EL (cell line): ENCODE measurements at places on chromosomes 1 and 21.

DNA sequence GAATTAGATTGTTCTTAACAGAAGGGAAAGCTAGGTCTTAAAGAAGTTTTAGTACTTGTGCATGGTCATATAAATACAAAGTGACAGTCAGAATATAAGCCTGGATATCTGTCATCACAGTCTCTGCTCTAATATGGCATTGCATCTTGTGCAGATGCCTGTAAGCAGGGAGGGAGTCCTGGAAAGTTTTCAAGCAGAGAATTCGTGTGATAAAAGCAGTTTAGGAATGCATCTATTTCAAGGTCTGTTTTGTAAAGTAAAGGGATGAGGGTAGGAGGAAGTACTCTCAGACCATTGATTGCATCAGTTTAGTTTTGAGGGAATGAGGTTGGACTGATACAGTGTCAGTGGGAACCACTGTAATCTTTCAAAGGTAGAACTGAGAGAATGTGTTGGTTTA lies 30.6 kb downstream of the IARS2 start:
- peak; percentile 8 for DNase-seq

GRCh38 chr1:78831731-78832360 lies 174.7 kb downstream of the ADGRL4 start:
- peak; percentile 98 for DNase-seq

DNA sequence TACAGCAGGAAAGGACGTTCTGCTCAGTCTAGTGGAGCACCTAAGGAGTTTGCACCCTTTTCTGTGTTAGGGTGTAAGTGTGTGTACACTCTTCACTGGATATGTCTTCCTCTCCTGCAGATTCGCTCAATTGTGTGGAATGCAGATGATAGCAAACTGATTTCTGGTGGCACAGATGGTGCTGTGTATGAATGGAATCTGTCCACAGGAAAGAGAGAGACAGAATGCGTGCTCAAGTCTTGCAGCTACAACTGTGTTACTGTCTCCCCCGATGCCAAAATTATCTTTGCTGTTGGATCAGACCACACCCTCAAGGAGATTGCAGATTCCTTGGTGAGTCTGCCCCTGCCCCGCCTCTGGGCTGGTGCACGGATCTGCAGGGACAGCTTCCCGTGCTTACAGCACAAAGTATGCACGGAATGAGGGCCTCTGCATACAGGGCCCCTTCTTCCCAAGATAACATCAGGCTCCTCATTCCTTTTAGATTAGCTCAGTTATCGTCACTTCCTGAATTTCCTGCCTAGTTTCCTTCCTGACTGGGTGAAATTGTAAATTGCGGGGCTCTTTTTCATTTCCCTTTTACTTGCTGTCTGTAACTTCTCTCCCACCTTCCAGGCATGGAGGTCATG lies 34.6 kb downstream of the CFAP57 start:
- peak; percentile 100 for DNase-seq

DNA sequence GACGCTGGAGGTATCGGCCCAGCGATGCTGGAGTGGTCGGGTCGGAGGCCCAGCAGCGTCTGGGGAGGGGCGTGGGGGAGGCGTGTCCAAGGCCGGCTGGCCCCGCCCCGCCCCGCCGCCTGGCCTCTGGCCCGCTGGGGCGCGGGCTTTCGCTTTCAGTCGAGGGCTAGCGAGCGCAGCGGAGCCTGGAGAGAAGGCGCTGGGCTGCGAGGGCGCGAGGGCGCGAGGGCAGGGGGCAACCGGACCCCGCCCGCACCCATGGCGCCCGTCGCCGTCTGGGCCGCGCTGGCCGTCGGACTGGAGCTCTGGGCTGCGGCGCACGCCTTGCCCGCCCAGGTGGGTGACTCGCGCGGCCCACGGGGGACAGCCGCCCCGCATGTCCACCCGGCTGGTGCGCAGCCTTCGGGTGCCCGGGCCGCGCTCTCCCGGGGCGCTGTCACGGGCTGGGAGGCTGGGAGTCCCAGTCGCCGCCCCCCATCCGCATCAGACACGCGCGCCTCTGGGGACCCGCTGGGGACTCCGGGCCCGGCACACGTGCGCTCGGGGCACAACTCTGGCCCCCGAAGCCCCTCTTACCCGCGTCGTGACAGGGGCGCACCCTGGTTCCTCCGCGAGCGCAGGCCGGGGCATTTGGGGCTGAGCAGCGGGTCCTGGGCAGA lies at the start of gene TNFRSF1B:
Gene TNFRSF1B, plus strand, starts transcription at position 158 of the 659 bp plus-strand sequence. Its CDS starts 101 bp downstream, at position 259.
- DNase-seq, result peak; percentile 60

DNA sequence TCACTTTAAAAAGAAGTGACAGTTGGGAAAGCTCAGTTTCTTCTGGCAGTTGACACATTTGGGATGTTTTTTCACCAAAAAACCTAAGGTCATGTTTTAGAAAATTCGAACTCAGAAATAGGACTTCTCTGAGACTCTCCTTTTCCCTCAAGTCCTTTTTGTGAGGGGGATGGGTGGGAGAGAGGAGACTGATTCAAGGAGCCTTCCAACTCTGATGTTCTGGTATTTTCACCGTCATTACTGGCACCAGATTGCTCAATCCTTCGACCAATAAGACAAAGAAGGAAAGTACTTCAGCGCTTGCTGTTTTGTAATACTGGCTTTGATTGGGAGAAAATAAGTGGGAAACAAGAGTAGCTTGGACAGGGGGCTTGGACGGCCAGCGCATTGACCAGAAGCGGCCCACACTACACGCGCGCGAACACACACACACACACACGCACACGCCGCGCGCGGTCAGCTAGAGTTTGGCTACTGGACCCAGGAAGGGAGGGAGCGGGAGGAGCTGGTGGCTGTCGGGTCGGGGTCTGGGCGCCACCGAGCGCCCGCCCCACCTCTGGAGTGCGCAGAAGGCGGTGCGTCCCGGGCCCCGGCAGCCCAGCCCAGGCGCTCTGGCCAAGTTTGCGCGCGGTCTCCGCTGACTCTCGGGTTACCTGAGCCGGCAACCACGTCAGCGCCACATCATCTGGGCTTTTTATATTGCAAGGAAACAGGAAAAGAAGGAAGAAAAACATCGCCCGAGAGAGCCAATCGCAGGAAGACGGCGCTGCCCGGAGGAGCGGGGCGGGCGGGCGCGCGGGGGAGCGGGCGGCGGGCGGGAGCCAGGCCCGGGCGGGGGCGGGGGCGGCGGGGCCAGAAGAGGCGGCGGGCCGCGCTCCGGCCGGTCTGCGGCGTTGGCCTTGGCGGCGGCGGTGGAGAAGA lies at the start of gene KCNK1:
Gene KCNK1, plus strand, starts transcription at position 855 of the 921 bp plus-strand sequence. Its CDS starts 66 bp downstream, at position 921.
- peak; percentile 4 for DNase-seq

DNA sequence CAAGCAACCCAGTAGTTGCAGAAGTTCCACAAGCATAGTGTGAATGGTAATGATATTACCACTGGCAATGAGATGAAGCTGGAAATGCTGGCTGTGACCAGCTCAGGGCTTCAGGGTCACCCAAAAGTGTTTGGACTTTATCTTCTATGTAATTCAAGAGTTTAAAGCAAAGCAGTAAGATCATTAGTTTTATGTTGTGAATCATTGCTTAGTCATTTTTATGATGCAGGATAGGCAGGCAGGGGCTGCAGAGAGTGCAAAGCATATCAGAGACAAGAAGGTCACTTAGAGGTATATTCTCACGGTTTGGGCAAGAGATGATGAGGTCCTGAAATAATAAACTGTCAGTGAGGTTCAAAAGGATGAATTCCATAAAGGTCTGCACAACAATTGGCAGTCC lies 147.4 kb downstream of the OLFM3 start:
- no peak for DNase-seq

DNA sequence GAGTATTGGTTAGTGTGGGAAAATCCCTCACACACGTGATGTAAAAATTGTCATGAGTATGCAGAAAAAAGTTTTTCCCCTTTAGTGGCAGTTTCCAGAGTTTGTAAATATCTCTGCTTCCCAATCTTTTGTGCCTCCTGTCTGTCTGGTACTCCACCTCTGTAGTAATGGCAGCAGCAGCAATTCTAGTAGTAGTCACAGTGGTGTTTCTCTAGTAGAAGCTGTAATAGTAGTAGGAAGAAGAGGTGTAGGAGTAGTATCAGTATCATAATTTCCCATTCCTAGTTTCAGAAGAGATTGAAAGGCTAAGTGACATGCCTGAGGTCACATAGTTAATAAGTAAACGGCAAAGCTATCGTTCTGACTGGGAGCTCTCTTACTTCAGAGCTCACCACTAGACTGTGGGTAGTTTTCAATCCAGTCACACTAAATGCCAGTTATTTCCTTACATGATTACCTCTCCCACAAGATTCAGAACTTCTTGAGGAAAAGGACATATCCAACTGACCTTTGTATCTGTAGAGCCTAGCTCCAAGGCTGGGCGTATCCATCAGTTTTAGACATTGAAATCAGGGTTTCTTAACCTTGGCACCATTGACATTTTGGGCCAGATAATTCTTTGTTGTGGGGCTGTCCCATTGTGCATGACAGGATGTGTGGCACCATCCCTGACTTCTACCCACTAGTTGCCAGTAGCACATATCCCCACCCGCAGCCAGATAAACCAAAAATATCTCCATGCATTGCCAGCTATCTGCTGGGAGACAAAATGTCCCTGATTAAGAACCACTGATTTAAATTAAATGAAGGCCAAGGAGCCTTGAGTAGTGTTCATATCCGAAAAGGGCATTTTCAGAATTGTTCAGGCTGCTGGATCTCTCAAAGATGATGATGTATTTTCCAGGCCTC lies 135.9 kb downstream of the FGGY start:
- DNase-seq, result no peak

GRCh38 chr1:246582301-246583055 lies 16.2 kb downstream of the CNST start:
- no peak for DNase-seq

DNA sequence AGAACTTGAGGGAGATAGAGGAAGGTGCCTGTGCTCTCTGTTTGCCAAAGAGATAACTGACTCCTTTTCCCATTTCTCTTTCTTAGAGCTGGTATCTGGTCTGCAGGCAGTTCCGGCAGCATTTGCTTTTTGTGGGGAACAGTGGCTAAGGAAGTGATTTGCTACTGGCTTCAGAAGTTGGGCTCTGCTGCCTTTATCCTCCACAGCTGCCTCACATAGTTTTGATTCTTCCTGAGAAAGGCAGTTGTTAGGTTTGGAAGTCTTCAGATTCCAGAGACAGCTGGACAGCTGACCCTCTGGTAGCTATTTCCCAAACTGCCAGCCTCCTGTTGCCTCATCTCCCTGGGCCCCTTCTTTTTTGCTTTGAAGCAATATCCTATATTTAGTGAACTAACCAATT lies 62.6 kb upstream of the MACF1 start:
- DNase-seq, result peak; percentile 77

GRCh38 chr1:27601771-27602461 lies 2.0 kb downstream of the AHDC1 start:
- DNase-seq, result peak; percentile 68

DNA sequence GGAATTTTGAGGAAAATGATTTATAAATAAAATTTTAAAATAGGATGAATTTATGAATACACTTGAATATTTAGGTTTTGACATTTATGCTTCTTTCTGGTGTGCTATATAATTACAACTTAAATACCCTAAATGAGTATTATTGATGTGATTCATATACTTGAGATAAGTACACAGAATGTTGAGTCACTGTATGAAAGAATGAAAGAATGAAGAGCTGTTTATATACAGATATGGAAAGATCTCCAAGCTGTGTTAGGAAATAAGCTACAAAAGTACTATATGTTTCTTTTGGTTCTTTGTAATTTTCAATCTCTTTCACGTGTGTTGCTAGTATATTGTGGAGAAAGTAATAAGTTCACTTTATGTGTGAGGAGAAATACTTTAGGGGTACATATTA lies 147.2 kb downstream of the RASAL2 start:
- DNase-seq, result peak; percentile 55

DNA sequence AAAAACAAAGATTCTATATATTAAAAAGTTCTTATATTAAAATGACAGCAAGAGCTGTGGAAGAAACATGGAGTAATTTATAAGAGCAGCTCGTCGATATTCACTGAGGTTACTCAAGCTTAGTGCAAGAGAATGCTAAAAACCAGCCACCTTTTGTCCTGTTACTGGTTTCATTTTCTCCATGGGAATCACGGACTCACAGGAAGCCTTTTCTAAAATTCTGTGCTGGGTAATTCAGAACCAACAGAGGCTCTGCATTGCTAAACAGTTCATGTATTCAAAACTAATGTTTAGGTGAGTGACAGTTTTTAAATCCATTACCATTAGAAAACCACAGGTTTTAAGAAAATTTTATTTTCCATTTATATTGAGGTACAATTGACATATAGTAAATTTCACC lies 147.8 kb upstream of the MAP1LC3C start:
- peak; percentile 1 for DNase-seq

GRCh38 chr1:98546319-98546718 lies 115.2 kb upstream of the SNX7 start:
- DNase-seq, result no peak

DNA sequence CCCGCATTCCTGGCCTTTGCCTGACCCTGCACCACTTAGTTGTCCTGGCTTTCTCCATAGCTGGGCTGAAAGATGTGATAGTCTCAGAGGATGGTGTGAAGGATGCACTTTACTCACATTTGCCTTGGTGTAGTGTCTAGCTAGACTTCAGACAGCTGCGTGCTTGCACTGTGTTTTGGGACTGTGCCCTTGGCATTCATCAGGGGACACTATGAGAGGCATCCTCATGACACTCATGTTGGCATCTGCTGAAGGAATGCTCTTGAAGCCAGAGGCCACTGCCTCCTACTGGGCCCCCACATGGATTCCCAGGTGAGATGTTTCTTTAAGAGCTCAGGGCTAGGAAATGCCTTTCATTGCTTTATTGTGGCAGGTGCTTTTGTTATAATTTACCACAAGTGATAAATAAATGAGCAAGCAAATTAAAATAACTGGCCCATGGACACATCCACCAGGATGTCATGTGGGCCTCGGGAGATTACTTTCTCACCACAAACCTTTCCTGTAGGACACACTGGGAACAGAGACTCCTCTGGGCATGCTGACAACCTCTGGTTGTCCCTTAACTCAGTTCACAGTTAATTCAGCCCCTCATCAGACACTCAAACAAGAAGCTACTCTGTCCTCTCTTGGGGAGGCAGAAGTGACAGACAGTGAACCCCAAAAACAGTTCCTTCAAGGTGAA lies 99.4 kb upstream of the SPATA6 start:
- DNase-seq, result no peak

DNA sequence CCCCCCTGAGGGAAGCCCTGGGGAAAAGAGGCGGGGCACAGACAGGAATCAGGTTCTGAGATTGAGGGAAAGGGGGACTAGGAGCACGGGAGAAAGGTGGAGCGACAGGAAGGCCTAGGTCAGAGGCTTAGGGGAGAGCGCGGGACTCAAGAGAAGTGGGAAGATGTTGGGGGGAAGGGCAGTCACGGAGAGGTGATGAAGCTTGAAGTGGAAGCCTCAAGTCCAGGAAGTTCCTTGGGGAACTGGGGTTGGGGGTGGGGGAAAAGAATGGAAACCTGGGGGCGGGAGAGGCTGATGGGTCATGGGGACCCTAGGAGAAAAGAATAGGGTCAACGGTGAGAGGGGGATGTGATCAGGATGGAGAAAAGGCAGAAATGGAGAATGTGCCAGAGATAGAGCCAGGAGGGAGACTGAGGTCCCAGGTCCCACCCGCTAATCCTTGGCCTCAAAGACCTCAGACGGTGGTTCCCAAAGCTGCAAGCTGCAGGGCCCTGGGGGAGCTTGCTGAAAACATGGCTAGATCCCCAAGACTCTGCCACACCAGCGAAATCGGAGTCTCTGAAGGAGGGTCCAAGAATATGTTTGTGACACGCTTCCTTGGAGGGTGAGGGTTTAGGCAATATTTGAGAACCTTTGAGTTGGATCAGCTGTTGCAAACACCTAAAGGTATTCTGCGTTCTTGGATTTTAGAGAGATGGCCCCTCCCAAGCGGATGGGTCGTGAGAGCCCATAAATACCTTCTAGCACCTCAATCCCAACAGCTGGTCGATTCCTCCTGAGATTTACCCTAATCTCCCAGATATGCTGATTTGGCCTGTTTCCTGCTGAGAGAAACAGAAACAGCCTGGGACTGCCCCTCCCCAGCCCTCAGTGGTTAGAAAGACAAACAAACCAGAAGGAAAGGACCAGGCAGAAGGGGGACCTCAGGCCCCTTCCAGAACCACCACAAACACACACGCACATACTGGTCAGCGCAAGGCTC lies 3.6 kb downstream of the C1orf232 start:
- no peak for DNase-seq
